GM03348 (cell line): ENCODE measurements at places on chromosomes 11 and 22.

GRCh38 chr11:116263019-116263418 lies 509.8 kb downstream of the BUD13 start:
- DNase-seq, result no peak

DNA sequence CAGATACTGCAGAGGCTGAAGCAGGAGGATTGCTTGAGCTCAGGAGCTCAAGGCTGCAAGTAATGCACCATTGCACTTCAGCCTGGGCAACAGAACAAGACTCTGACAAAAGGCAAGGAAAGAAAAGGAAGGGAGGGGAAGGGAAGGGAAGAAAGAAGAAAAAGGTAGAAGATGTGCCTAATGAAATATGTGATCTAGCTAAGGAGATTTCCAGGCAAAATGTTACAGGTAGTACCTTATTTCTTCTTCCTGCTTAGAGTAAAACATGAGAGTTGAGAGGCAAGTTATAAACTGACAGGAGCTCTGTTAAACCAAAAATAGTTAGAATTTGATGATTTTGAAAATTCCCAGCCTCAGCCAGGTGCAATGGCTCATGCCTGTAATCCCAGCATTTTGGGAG lies 4.7 kb upstream of the PELI3 start:
- no peak for DNase-seq

GRCh38 chr11:22807855-22808570 lies 21.6 kb downstream of the SVIP start:
- no peak for DNase-seq

DNA sequence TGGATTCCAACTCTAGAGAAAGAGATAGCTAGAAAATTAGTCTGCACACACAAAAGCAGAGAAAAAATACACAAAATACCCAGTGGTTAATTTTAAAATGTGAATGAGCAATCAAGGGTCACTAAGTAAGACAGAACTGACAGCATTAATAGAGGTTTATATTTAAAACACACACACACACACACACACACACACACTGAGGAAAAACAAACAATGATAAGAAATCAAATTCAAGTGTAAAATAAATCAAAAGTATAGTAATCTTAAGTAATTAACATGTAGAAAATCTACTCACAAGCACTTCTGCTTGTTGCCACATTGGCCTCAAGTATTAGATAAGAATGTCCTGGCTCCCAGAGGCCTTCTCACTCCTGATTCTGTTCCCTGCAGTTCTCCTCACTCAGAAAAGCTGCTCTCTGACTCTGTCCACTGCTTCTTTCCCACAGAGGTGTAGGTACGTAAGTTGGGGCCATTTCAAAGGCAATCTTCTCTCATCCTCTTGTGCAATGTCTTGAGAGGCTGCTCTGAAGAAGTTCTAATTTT lies 33.3 kb upstream of the OLFML1 start:
- no peak for DNase-seq

- DNase-seq, result no peak
Observed at GRCh38 chr11:93497596-93497995, 45.6 kb downstream of the SMCO4 start.

GRCh38 chr11:35763765-35764164 lies 101.2 kb downstream of the TRIM44 start:
- no peak for DNase-seq

DNA sequence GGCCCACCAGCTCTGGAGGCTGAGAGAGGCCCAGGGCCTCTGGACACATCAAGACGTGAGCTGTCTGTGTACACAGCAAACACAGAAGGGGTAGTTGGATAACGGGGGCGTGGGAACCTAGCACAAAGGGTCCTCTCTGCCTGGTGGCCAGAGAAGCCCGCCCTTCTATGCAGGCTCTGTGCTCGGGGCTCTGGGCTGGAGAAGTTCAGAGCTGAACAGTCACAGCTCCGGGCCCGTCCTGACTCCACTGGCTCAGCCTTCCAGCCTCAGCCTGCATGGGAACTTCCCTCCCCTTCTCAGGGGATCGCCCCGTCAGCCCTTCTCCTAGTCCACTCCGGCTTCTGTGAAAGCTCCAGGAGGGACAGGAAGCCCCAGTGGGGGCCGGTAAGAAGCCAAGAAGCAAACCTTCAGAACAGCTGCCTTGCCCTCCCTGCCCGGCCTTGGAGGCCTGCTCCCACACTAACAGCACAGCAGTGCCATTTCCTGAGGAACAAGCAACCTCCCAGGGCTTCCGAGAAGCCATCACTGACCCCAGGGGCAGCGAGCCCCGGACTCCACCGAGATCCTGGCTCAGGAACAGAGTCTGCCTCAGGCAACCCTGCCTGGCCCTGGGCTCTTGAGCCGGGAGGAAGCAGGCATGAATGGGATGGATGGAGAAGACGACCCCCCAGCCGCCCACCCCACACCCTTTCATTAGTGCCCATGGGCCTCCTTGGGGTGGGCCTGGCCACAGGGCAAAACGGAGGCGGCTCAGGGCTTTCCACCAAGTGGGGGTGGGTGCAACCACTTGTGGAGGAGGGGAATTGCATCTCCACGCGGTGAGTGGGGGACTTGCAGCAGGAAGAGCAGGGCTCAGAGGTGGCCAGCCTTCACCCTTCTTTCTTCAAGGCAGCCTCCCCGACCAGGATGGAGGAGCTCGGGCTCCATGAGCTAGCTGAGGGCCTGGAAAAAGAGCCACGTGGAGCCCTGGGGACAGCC lies 119.8 kb downstream of the ST3GAL4 start:
- DNase-seq, result no peak

GRCh38 chr11:14972581-14973495 lies 687 bp upstream of the CALCA start:
- DNase-seq, result no peak

- DNase-seq, result no peak
Observed at GRCh38 chr22:44424359-44424682, 73.7 kb downstream of the RTL6 start.

DNA sequence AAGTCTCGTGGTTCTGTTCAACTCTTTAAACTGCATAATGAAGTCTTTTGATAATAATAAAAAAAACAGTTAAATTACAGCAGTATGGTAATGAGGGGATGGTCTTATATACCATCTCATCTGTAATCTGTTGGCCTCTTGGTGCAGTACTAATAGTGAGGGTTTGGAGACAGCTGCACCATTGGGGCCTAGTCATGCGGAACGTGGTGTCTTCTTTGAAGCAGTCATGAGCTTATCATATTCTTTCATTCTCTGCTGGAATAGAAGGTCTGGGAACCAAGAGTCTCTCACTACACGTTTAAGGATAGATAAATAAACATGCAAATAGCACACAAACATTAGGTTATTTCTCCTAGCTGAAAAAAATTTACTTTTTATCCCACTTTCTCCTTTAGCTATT lies 40.9 kb upstream of the OR9Q1 start:
- DNase-seq, result no peak

GRCh38 chr11:72189455-72190250 lies 2.3 kb upstream of the FOLR1 start:
- peak; percentile 32 for DNase-seq

DNA sequence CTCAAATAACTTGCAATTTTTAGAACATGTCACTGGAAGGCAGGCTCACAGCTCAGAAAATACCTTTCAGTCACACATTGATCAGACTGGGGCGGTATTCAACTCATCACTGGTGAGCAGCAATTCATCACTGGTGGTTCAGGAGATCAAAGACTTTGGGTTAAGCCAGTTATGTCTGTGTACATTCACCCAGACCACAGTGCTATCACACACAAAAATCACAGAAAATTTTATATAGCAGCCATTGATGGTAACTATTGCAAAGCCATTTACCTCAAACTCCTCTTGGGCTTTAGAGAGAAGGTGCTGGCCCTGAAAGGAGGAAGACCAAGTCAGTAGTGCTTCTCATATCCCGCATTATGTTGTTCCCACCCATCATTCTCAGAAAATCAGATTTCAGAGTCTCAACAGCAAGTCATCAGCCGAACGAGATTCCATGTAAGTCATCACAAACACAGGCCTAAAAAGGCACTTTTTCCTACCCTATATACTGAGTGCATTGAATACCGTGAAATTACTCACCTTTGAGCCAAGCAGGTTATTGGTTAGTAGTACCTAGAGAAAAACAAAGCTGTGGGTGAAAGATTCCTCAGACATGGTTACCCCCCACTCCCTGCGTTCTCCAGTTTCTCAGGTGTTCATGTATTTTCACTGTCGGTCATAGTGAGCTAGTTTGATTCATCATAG lies 14.0 kb upstream of the WDR74 start:
- no peak for DNase-seq

- DNase-seq, result no peak
Observed at GRCh38 chr11:34299284-34299972, 58.4 kb downstream of the ABTB2 start.
